ENCODE measurements at places on chromosomes 11 and 22. TPM values are rescaled to one million over a fixed set of nuclear protein-coding genes. Genes with fewer than 3 reads are reported as not detected.
A peak's percentile ranks its signal among the peaks of the same experiment; 100 is the strongest.

The BDNF gene
- 0.22 TPM for total RNA-seq

The POTEH gene
- total RNA-seq = under 0.01 TPM

The CBX6 gene
- total RNA-seq = 11.9 TPM

The LRRN4CL gene
- 0.22 TPM for total RNA-seq

DNA sequence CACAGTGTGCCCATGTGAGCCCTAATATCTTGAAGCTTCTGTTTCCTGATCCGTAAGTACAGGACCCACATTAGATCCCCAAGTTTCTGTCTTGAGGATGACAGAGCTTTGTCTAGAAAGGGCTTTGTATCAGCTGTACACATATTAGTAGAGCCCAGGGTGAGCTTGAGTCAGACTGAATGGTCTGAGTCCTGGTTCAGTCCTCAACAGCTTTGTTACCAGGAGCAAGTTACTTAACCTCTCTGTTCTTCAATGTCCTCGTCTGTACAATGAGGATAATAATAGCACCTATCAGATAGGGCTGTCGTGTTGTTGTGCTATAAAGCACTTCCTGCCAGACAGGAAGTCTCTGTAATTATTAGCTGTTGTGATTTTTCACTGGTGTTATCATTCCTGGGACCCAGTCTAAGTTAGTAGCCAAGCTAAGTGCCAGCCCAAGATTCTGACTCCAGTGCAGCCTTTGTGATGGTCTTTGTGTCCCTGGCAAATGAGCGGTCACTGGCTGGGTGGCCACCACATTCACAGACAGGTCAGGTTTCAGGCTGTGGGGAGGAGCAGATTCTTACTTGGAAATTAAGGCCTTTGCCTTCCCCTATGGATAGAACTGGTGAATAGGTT is 6.8 kb downstream of the TOM1 start:
- DNase-seq = peak; percentile 82

- DNase-seq = no peak
Observed at GRCh38 chr11:27464289-27464696, 8.3 kb downstream of the LGR4 start.

DNA sequence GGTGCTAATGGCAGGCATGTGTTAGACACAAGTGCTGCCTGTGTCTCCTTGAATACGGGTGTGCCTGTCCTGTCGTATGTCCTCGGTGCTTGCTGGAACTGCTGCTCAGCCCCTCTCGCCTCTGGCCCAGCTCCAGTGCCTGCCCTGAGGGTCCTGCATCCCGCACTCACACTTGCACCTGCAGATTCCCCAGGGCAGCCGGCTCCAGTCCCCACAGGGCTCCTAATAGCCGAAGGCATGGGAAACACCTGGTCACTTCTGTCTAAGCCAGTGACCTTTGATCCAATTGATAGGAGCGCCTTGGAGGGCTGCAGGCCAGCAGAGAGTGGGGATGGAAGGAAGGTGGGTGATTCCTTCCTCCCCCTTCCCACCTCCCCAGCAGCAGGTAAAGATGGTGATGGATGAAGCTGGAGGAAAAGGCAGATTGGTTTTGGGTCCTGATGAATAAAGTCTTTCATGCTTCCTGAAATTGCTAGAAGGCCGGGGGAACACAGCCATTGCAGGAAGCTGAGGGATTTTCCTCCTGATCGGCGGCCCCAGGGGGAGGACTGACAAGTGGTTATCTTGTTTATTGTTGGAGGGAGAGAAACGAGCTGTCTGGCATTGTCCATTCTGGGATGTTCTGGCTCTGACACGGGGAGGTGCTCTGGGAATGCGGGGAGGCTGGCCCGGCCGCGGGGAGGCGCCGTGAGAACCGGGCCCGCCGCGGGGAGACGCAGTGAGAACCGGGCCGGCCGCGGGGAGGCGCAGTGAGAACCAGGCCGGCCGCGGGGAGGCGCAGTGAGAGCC is 110.9 kb upstream of the B3GAT1 start:
- DNase-seq = no peak

DNA sequence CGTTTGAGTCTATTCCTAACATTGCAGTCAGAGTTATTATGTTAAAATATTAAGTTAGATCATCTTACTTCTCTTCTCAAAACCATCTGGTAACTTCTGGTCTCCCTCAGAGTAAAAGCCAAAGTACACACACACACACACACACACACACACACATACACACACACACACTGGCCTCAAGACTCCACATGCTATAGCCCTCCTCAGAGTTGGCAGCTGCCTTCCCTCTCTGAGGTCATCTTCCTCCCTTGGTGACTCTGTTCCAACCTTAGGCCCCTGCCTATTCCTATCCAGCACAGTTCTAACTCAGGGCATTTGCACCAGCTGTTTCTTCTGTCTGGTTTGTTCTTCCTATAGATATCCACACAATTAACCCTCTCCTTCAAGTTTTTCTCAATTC is 272.0 kb upstream of the SESN3 start:
- no peak for DNase-seq

GRCh38 chr22:36563898-36564297 is 34.9 kb upstream of the EIF3D start:
- no peak for DNase-seq

GRCh38 chr11:57312511-57313021 is 12.2 kb downstream of the TNKS1BP1 start:
- DNase-seq = no peak
